ENCODE measurements at places on chromosomes 7 and 10.

DNA sequence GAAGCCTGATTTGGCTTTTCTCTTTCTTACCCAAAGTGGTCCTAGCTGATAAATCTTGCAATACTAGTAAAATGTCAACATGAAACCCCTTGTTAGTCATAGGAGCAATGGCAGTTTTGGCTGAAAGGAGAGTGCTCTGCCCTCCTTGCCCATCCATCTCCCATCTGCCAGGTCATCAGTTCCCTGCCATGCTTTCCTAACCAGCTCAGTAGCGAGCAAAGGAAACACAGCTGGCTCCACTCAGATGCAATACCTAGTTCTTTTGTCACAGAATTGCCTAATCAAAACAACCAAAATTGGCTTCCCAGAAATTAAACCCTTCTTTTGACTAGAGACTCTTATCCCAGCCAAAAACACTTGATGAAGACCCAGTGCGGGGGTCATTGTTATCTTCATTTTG lies 733.0 kb downstream of the CCSER2 start:
- no peak for DNase-seq

DNA sequence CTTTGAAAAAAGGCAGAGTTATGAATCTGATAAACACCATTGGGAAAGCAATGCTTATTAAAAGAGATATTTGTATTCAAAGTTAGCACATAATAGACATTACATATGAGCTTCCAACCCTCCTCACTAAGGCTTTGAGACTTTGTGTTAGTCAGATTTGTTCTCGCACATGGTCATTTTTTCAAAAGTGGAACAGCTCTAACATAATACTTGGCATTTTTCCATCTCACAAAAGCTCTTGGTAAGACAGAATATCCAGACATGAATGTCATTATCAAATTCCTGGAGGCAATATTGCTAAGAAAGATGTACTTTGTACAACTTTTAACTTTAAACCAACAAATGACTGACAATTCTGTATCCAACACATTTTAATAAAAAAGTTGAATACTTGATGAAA lies 292.4 kb upstream of the SMIM30 start:
- DNase-seq, result no peak

- DNase-seq, result no peak
Measured at GRCh38 chr7:82247814-82248433, 195.7 kb downstream of the CACNA2D1 start.

GRCh38 chr10:116715839-116716377 lies 26.5 kb downstream of the HSPA12A start:
- DNase-seq, result no peak

- no peak for DNase-seq
Measured at GRCh38 chr7:17030559-17030958, 148.8 kb upstream of the AGR3 start.

Measured in activated naive CD4-positive, alpha-beta T cell treated with anti-CD3 and anti-CD28 coated beads, Interleukin-2, amount 10 ng/mL, durations not matched to agents 7 days and 5 days (primary cell).